ENCODE measurements at places on chromosomes 7 and 10. TPM values are rescaled to one million over a fixed set of nuclear protein-coding genes. Genes with fewer than 3 reads are reported as not detected.

GRCh38 chr10:101237081-101237981 lies 8.1 kb upstream of the LBX1 start:
- no peak for DNase-seq

- no peak for DNase-seq
Observed at GRCh38 chr10:65993451-65993850, 932.4 kb upstream of the LRRTM3 start.

- DNase-seq: no peak
Observed at GRCh38 chr10:126972635-126973414, 67.6 kb downstream of the DOCK1 start.

DNA sequence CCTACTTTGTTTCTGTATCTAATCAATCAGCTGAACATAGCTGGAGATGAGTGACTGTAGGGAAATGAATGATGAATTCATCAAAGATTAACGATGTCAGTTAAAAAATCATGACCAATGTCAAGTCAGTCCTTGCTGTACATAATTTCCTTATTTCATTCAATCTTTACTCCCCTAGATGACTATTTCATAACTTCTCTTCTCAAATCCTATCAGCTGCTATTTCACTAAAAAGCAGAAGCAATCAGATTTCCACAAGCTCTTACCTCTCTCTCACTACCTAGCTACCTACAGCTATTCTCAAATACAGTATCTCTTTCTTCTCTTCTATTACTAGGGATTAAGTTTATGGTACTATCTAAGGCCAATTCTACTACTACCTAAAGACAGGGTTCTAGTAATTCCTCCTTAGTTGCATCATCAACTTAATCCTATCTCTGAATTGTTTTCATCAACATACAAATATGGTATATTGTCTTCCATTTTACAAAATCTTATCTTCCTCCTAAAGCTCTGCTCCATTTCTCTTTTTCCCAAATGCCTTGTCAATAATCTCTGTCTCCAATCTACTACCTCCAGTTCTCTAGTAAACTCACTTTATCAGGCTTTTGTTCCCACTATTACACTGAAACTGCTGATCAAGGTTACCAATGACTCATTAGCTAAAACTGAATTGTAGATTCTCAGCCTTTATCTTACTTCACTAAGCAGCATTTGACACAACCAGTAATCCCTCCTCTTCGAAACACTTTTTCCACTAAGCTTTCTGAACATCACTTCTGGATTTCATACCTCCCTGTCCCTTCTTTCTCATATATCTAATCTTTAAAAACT lies 28.4 kb downstream of the JMJD1C start:
- DNase-seq: no peak

DNA sequence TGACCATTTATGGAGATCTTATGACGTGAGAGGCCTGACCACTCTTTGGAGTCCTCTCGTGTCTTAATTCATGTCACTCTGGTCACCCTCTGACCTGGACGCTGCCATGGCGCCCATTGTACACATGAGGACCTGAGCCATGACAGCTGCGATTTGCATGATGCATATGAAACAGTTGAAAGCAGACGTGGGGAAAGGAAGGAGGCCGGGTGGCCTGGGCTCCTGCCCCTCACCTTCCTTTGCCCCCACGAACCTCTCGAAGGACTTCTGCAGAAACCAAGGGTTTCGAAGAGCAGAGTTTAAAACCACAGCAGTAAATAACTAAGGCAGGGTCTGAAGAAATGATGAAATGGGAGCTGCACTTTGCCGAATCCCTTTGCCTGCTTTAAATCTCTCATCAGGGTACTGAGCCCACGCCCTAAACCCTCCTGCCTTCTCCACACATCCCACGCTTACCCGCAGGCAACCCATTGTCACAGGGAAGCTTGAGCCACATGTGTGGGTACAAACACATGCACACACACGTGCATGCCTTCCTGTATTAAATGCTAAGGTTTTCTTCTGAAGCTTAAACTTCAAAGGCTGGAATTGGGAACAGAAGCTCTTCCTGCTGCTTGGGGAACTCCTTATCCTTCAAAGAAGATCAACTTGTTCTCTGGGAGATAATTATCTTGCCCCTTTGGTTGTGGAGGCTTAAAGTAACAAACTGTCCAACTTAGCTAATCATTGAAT lies 11.7 kb upstream of the CALML3 start:
- peak; percentile 39 for DNase-seq

DNA sequence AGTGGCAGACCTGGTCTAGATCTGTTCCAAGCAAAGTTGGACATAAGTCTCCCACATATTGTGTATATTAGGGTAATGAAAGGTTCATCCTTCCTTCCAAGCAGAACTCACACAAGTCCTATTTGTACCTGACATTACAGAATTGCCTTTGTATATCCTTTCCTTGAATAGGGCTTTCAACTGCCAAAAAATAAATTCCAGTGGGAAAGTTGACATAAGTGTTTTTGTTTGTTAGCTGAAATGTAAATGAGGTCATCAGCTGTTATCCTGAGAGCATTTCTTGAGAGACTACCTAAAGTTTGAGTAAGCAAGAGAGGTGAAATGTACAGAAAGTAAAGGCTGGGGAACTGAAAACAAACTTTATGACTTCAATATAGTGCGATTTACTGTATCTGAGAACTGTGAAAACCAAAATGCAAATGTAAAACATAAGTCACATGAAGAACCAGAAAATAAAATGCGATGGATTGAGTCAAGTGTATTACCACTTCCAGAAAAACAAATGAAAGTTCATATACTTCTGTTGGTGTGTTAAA lies 527.3 kb upstream of the SEMA3D start:
- DNase-seq: no peak

DNA sequence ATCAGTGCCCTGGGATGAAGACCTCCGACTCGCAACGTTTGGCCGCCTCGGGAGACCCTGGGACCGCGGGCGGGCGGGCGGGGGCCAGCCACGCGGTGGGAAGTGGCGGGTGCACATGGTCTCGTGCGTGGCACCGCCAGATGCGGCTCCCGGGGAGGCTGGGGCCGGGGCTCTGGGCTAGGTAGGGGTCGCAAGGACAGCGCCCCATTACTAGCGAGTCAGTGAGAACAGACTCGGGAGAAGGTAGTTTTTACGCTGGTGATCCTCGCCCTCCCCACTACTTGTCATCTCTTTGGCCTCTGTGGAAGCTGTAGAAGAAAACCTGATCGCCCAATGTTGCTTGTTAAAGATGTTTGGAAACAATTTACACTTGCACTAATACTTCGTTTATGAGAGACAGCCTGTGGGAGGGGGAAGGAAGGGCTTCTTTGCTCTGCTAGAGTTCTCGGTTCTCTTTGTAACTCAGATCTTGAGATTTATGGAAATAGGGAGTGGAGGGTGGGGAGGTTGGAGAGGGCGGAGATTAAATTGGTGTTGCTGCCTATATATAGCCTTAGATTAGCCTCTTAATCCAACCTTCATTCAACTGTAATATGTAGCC lies 591 bp downstream of the BZW2 start:
- no peak for DNase-seq

DNA sequence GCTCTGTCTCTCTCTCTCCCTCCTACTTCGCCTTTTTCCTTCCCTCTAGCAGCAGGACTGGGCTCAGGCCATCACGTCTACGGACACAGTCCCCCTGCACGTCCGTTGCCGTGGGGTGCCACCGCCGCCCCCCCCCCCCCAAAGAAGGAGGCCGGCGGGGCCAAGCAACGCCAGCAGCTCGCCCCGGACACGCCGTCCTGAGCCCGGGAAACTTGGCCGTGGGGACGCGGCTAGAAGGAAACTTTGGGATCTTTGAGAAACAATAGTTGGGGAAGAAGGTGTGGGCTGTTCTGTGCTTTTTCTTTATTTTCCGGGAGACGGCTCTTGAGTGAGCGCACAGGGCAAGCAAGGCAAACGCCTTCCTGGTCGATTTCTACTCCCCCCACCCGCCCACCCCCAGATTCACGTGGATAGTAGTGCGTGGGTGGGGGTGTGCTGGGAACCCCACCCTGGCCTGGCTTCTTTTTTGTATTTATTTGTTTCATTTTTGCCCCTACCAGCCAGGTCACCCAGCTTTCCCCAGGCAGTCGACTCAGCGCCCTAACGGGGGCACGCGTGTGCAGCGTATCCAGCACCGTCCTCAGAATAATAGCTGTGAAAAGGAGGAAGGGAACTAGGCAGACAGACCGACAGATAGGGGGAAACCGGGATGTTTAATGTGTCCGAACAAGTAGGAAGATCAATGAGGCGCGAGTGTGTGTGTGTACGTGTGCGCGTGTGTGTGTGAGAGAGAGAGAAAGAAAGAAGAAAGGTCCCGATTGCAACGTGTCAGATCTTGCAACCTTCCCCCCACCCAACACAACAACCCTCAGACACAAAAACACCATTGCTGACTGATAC lies 1.4 kb downstream of the MXI1 start:
- DNase-seq: no peak

- no peak for DNase-seq
Observed at GRCh38 chr7:27250557-27251070, 8.0 kb downstream of the EVX1 start.

DNA sequence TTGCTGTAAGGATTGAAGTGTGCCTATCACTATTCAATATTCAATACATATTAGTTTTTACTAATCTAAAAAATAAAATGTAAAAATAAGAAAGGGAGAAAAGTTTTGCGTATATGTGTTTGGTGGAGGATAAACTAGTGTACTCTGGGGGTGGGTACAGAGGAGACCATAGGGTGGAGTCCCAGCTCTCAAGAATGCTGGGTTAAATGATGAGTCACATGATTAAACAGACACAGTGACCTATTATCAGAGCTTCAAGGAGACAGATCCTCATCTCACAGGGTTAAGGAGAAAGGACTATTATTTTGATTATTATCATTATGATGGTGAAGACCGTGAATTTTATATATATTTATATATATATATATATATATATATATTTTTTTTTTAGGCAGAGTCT lies 77.5 kb downstream of the AFAP1L2 start:
- DNase-seq: no peak

GRCh38 chr7:36202398-36202797 lies 49.3 kb downstream of the EEPD1 start:
- DNase-seq: no peak

- no peak for DNase-seq
Observed at GRCh38 chr7:76351372-76351771, 7.4 kb downstream of the YWHAG start.

DNA sequence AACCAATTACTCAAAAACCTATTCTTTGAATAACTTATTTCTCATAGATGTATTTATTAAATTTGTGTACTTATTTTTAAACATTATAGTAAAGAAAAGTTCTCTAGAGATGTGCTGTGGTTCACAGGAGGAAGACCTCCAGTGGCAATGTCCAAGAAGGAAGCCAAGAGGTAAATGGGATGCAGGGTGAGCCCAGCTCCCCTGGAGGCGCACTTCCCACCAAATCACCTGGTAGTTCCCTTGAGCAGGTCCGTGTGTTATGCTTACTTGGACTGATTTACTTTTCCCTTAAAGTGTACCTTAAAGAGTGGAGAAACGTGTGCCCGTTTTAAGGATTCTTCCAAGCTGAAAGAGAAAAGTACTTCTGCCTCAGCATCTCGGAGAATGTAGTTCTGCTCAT lies 55.3 kb downstream of the PAXIP1 start:
- DNase-seq: no peak

- DNase-seq: no peak
Observed at GRCh38 chr7:135763261-135763660, 14.6 kb upstream of the FAM180A start.

DNA sequence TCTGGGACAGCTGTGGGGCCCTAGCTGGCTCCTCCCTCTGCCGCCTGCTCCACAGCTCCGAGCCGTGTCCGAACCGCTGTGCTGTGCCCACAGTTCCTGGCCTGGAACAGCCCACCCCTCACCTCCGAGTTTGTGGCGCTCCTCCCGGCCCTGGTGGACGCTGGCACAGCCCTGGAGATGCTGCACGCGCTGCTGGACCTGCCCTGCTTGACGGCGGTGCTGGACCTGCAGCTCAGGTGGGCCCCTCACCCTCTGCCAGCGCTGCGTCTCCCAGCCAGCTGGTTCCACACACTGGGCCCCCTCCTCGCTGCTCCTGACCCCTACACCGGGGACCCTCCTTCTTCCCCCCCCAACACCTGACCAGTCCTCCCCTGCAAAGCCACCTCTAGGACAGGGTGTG lies 12.1 kb downstream of the AP5Z1 start:
- DNase-seq: no peak

The FKBP6 gene
- not detected for total RNA-seq

The PAX4 gene
- not detected for total RNA-seq

The FGL2 gene
- 6.0 TPM for total RNA-seq

All from cardiac septum (tissue), 1 donor.